ENCODE measurements at places on chromosomes 2 and 18.

- no peak for DNase-seq
These were observed 15.6 kb upstream of the NFATC1 start for GRCh38 chr18:79379931-79380815.

- DNase-seq, result no peak
These were observed 31.3 kb upstream of the LINC00305 start for GRCh38 chr18:64180171-64180570.

- DNase-seq, result no peak
These were observed 49.4 kb downstream of the RHOB start for GRCh38 chr2:20496076-20496872.

- no peak for DNase-seq
These were observed 614.2 kb downstream of the BCL11A start for GRCh38 chr2:59939236-59939635.

DNA sequence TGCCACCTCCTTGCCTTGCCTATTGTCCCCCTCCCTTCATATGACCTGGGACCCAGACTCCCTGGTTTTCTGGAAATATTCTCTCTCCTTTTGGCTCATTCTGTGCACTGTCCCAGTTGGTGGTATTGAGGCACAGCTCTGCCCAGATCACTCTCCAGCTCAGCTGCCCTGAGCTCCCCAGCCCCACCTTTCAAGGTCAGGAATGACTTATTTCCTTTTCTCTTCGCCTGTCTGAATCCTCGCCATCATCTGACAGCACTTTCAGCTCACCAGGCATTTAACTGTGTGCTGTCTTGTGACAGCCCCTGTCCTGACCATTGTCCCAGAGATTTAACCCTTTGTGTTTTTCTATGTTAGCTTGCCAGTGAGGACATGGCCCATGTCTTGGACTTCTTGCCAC, 133.0 kb downstream of the MSH2 start:
- DNase-seq, result no peak

DNA sequence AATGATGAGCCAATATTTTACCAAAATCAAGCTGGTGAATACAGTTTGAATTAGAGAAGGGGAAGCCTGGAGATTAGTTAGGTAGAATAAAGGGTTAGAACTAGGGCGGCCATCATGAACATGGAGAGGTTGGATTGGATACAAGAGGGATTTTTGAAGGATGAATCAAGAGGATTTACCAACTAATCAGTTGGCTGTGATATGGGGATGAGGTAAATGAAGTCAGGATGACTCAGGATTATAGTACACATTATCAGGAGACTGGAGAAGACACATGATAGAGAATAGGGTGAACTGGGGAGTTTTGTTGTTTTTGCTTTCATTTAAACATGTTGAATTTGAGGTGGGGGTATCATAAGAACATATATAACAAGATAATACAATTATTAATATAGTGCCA, 73.8 kb upstream of the PROKR1 start:
- DNase-seq, result no peak

DNA sequence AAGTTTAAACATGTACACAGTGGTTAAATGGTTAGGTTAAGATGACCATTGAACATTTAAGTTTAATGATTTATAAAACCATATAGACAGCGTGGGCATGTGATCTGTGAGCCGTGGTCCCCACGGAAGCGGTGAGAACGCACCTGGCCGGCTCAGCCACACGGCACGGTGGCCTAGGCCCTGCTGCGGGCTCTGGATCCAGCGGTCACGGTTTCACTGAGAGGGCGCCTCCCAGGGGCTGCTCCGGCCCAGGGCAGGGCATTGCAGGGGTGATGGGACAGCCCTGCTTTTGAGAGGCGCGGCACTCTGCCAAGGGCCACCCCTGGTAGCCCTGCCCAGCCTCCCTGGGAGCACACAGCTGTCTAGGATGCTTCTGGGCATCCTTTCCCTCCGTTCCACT, 124.9 kb downstream of the RGPD3 start:
- DNase-seq, result no peak

GRCh38 chr2:234454433-234454832, 42.4 kb downstream of the ARL4C start:
- no peak for DNase-seq

- no peak for DNase-seq
These were observed 19.5 kb downstream of the SLC20A1 start for GRCh38 chr2:112665113-112665780.

DNA sequence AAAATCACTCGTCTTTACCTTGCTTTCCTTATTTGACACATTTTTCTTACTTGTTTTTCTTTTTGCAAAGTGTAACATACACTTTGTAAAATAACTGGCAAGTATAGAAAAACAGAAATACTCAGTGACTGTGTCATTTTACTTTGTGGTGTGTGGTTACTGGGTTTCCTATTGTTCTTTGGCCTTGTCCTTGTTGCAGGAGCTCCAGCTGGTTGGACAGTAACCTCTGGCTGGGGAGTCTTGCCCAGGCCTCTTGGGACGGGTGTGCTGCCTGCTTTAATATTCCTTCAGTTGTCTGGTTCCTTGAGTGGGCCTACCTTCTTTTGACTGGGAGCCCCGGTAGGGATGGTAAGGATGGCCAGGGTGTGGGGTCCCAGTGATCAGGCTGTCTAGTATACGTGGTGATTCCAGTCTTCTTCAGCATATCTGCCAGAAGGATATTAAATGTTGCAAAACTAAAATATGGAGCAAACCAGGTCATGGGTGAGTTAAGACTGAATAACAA, 53.8 kb downstream of the RNF144A start:
- DNase-seq, result no peak

DNA sequence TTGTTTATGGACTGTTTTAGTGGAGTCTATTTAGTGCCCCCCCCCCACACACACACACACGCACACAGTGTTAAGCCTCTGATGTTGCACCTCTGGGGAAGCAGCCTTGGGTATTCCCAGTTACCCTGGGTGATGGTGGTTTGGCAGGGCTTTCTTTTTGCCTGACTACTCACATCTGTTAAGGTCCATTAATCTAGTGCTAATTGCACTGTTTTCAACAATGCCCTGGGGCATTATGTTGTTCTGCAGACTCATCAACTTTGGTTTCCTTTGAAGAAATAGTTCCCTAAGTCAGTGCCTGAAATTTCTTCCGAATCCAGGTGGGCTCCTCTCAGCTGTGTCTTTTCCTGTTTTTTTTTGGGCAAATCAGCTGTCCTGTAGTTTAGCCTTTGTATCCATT, 34.7 kb downstream of the SPOPL start:
- DNase-seq, result no peak

DNA sequence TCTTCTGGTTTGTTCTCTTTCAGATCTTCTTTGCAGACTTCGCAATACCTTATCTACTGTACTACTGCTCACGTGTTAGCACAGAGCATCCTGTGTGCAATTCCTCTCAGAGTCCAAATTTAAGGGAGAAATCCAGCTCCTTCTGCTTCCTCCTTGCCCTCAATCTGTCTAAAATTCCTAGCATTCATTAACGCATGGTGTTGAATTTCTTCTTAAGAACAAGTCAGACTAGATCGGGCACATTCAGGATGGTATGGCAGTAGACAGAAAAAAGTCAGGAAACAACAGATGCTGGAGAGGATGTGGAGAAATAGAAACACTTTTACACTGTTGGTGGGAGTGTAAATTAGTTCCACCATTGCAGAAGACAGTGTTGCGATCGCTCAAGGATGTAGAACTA, 206.1 kb upstream of the CDH7 start:
- no peak for DNase-seq
